ENCODE measurements at places on chromosomes 2 and 18.
A peak's percentile ranks its signal among the peaks of the same experiment; 100 is the strongest.

DNA sequence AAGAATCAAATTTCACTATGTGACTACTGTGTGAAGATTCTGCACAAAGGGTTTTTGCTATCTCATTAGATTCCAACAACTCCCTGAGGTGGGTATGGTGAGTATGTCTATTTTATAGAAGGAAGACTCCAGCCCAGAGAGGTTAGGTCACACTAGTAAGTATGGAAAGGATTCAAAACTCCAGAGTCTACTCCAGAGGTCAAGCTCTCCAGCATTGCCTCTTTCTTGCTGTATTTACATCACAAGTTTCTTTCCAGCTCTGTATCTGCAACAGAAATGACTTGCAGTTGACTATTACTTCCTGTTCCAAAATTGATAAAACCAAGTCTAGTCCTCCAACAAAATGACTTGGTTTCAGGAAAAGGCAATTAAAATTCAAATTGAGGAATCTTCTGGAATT is 2.1 kb downstream of the COL4A4 start:
- no peak for DNase-seq

- no peak for DNase-seq
Observed at GRCh38 chr2:223102040-223102400, 50.0 kb downstream of the KCNE4 start.

- peak; percentile 29 for DNase-seq
Observed at GRCh38 chr2:61177727-61178549, 15.9 kb downstream of the C2orf74 start.

DNA sequence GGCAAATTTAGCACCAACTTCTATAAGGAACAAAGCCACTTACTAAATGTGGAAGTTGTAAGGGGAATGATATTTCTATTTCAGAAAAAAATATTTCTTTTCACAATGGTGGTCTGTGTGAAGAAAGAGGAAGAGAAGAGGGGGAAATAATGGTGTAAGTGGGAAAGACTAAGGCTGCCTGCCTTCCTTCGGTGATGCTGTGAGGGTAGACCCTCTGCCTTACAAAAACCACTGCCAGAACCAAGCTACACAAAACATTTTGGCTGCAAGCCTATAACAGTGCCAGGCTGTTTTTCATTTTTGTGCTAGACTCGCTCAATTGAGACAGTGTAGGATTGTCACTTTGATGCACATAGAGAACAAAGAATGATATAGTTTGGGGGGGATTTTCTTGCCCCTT is 286.6 kb downstream of the ZEB2 start:
- no peak for DNase-seq

- no peak for DNase-seq
Observed at GRCh38 chr2:181169503-181169902, 189.1 kb downstream of the UBE2E3 start.

- peak; percentile 34 for DNase-seq
Observed at GRCh38 chr2:217631115-217631514, 371.7 kb downstream of the TNS1 start.

DNA sequence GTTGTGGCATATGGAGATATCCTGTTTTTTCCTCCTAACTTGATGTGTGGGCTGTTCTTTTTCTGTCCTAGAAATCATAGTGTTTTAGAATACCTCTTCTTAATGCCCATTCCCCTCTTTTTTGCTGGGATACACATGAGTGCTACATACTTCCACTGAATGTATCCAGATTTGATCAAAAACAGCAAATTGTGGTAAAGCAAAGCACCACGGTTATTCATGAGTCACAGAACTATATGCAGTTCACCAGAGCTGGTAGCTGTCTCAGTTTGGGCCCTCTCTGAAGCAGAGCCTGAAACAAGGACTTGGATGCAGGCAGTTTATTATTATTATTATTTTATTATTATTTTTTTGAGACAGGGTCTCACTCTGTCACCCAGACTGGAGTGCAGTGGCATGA is 69.9 kb upstream of the CTLA4 start:
- DNase-seq: no peak

DNA sequence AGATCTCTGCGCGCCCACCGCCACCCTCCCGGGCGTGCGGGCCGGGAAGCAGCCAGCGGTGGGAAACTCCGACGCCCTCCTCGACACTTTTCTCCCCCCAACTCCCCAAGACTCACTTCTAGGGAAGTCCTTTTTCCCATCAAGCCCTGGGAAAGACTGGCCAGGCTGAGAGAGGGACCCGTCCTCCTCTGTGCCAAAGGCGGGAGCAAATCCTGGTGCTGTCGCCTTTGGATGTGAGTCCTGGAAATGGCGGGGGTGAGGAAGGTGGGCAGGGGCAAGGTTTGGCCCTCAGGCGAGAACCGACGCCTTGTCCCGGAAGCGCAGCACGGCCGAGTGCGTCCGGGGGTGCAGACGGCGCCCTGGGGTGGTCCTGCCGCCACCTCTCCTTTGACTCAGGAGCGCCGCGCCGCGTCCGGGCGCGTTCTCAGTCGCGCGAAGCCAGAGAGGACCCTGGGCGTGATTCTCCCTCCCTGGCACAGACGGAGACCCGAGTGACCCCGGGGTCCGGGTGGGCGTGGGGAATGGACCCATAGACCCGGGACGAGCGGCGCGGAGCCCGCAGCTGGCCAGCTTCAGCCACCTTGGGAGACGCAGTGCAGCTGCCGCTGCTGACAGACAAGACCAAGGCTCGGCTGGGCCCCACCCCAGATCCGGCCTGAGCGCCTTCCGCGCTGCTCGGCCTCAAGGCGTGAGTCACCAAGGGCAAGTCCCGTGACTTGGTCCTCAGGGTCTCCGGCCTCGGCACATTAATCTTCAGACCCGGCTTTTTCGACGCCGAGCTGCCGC is 3.5 kb upstream of the LBX2 start:
- peak; percentile 64 for DNase-seq

GRCh38 chr18:41906528-41907146 is 48.4 kb upstream of the PIK3C3 start:
- DNase-seq: peak; percentile 13

GRCh38 chr2:101330253-101330933 is 21.9 kb upstream of the RNF149 start:
- peak; percentile 15 for DNase-seq

- no peak for DNase-seq
Observed at GRCh38 chr2:74019516-74019915, 34.8 kb downstream of the TET3 start.

DNA sequence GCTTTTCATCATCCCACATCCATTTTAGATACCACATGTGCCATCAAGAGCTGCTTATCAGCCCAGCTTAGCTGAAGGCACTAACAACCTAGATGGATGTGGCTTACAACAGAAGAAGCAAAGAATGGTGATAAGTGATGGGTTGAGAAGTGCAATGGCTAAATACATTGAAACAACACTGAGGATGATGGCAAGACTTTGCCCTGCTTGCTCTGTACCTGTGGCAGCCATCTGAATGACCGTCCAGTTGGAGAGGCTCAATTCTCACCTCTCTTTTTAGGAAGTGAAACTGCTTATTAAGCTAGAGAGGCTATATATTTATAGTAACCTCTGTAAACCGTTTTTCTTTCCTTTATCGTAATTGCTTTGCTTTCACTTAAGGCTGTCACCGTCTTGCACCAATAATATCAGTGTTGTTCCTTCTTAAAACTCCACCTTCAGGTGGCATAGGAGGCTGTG is 5.7 kb downstream of the GPATCH11 start:
- DNase-seq: no peak

- DNase-seq: no peak
Observed at GRCh38 chr2:221553333-221553732, 18.8 kb downstream of the EPHA4 start.

GRCh38 chr2:240142256-240142775 is 1.9 kb upstream of the OTOS start:
- no peak for DNase-seq

- DNase-seq: no peak
Observed at GRCh38 chr2:8594731-8595427, 87.0 kb upstream of the ID2 start.

DNA sequence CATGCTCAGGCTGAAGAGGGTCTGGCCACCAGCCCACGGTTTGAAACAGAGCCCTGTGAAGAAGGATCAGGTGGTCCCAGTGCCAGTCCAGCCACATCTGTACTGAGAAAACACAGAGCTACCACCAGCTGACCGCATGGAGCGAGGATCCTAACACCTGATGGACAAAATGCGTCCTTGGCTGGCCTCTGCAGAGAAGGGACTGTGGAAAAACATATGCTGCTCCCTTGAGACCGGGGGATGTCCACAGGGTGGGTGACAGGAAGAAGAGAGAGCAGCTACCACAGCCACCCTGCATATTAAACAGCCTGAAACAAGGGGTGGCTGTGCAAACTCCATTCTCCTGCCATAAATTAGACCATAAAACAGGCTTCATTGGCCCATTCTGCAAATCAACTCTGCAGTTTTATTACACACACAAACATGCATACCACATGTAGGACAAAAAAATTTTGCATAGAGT is 137.2 kb downstream of the BCL2 start:
- DNase-seq: no peak

- no peak for DNase-seq
Observed at GRCh38 chr2:46748121-46748520, 167.5 kb downstream of the MCFD2 start.

GRCh38 chr2:183079139-183079775 is 710 bp downstream of the DUSP19 start:
- DNase-seq: no peak

DNA sequence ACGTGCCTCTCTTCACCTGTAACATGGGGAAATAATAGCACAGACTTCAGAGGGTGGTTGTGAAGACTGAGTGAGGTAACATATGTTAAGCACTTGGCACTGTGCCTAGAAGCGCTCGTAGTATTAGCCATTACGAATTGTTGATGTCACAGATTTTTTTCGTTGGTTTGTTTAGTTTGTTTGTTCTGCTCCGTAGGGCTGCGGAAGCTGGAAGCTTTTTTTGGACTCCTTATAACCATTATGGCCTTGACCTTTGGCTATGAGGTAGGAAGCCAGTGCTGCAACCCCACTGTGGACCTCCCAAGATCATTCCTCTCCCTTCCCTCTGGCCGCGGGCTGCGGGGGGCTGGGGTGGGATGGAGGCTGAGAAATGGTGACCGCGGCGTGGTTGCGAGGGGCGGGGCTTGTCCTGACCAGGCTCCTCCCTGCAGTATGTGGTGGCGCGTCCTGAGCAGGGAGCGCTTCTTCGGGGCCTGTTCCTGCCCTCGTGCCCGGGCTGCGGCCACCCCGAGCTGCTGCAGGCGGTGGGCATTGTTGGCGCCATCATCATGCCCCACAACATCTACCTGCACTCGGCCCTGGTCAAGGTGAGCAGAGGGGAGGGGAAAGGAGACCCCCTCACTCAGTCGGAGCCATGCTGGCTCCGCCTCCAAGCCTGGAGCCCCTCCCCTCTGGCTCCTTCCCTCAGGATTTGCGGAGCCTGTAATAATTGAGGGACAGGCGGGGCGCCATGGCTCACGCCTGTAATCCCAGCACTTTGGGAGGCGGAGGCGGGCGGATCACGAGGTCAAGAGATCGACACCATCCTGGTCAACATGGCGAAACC is 5.5 kb downstream of the SLC11A1 start:
- DNase-seq: peak; percentile 72

DNA sequence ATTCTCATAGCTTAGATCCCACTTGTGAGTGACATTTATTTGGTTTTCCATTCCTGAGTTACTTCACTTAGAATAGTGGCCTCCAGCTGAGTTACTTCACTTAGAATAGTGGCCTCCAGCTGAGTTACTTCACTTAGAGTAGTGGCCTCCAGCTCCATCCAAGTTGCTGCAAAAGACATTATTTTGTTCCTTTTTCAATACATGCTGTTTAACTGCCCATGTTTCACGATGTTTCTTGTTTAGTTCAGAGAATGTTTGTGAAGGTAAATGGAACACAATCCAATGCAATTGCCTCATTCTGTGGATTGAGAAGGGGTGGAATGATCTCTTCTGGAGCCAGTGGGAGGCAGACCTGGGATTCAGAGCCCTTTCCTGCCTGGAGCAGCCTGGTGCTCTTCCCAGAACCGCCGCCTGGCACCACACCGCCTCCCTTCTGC is 273.5 kb upstream of the ATP5MC3 start:
- no peak for DNase-seq

- no peak for DNase-seq
Observed at GRCh38 chr2:215432759-215433594, 2.9 kb downstream of the FN1 start.

GRCh38 chr2:177501186-177501585 is 108.6 kb downstream of the AGPS start:
- DNase-seq: no peak

GRCh38 chr2:152466041-152466440 is 131.1 kb downstream of the FMNL2 start:
- DNase-seq: no peak

GRCh38 chr18:75199327-75199726 is 9.6 kb downstream of the PTGR3 start:
- DNase-seq: no peak

DNA sequence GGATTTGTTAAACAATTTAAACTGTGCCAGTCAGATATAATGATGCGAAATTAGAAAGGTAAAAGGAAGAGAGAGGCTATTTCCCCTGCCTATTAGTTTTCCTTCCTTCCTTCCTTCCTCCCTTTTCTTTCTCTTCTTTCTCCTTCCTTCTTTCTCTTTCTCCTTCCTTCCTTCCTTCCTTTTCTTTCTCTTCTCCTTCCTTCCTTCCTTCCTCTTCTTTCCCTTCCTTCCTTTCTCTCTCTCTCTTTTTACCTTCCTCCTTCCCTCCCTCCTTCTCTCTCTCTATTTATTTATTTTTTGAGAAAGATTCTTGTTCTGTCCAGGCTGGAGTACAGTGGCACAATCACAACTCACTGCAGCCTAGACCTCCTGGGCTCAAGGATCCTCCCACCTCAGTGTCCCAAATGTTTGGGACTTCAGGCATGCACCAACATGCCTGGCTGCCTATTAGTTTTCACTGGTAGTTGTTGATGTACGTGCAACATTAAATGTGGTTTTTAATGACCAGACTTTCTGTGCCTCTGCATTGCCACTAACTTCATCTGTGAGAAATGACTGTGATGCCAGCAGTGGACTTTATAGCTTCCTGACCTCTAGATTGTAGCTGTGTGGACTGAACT is 48.7 kb upstream of the NFE2L2 start:
- no peak for DNase-seq

DNA sequence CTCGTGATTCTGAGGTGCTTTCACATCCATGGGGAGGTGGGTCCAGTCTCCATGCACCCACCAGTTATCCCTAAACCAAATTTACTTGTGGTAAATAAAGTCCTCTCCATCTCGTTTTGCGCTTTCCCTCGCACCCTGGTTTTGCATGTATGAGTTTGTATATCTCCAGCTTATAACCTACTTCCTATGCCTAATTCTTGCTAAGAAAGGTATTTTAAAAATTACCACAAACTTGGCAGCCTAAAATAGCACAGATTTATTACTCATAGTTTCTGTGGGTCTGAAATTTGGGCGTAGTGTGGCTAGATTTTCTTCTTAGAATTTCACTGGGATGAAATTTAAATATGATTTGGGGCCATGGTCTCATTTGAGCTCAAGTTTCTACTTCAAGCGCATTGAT is 511.5 kb downstream of the NYAP2 start:
- DNase-seq: no peak

- no peak for DNase-seq
Observed at GRCh38 chr2:217415316-217415715, 555.5 kb upstream of the TNP1 start.
